ENCODE measurements at places on chromosomes 1 and 21.

- peak; percentile 28 for DNase-seq
Measured at GRCh38 chr1:145997016-145997717, 788 bp upstream of the TXNIP start.

GRCh38 chr1:203360547-203361185 is 9.7 kb upstream of the FMOD start:
- DNase-seq = no peak

DNA sequence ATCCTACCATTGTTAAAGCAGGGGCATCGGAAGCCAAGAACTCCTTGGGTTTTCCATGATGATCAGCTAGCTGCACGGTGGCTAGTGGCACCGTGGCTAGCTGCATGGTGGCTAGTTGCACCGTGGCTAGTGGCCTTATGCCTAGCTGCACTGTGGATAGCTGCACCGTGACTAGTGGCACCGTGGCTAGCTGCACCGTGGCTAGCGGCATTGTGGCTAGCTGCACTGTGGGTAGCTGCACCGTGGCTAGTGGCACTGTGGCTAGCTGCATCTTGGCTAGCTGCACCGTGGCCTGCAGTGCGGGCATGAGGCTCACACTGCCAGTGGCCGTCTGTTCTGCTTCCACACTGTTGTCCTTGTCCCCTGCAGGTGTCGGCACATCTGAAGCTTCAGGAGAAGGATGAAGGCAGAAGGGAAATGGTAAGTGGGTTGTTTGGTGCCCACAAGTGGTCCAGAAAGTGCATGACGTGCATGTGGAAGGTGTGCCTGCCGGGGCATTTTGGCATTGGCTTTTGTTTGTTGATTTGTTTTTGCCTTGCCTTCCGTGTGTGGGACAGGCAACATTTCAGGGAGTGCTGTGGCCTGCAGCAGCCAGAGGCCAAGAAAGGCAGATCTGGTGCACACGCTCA is 38.6 kb downstream of the TFF3 start:
- DNase-seq = no peak

DNA sequence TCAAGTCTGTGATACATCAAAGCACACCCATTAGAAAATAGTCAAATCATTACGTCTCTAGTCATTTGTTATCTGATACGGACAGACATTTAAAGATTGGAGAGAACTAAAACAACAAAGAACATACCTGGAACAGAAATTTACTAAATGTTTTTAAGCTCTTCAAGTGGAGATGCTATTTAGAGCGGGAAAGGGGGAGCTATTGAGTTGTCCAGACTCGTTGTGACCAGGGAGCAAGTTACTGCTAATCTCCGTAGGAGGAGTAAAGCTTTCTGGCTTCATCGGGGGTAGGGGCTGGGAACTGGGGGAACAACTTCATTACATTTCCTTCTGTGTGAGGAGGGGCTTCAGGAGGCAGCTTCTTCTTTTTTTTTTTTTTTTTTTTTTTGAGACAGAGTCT is 129.7 kb downstream of the RNF220 start:
- DNase-seq = no peak
